ENCODE measurements at places on chromosomes 5 and 9.

GRCh38 chr9:114684036-114684435, 2.0 kb upstream of the TEX48 start:
- DNase-seq, result no peak

- no peak for DNase-seq
These were observed 169.8 kb upstream of the STK32A start for GRCh38 chr5:147065071-147065470.

GRCh38 chr5:54621709-54622108, 104.2 kb downstream of the SNX18 start:
- DNase-seq, result no peak

DNA sequence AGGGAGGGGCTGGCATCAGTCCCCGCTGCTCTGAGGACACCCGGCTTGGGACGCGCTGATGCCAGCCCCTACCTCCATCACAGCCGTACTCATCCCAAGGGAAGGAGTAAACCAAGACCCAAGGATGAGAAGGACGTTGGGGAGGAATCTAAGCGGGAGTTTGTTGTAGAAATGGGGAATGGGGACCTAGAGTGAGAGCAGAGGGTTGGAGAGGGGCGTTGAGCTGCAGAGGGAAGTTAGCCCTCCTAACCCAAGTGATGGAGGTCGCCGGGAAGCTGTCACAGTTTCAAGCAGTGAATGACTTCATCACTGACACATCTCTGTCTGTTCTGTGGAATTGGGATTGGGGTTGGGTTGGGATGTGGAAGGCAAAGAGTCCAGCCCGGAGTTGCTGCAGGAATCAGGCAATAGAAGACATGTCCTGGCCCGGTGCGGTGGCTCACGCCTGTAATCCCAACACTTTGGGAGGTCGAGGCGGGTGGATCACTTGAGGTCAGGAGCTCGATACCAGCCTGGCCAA, 759 bp upstream of the SUSD1 start:
- DNase-seq, result no peak

GRCh38 chr9:16640649-16641048, 229.8 kb downstream of the BNC2 start:
- DNase-seq, result no peak

DNA sequence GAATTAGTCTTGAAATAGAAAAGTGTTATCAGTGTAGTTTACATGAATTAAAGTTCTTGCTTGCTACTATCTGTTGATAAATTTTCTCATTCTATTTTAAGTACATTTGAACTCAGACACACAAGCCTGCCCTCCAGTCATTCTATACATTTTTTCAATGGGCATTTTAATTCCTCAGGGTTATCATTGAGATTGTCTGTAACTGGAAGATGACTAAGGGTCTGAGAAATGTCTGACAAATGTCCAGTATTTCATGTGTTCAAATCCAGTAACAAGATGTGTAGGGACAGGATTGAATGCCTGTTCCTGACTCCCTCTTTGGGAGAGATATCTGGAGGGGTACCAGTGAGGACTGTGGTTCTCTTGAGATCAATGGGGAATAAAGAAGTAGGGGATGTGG, 223.9 kb upstream of the ADAMTSL1 start:
- no peak for DNase-seq

DNA sequence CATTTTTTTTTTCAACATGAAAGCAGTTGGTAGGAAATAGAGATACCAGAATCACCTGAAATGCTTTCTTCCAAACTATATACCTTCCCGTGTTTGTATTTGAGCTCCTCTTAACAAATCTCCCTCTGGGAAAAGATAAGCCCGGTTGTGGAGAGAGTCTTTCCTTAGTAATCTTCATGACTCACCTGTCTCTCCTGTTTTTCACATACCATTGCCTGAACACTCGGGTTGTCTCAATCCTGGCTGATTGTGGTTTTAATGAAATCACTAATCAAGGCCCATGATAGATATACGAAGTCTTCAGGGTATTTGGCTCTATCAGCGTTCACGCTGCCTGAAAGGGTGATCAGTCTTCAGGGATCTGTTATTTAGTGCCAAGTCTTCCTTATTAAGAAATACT, 136.7 kb downstream of the MAN2A1 start:
- DNase-seq, result peak; percentile 49

DNA sequence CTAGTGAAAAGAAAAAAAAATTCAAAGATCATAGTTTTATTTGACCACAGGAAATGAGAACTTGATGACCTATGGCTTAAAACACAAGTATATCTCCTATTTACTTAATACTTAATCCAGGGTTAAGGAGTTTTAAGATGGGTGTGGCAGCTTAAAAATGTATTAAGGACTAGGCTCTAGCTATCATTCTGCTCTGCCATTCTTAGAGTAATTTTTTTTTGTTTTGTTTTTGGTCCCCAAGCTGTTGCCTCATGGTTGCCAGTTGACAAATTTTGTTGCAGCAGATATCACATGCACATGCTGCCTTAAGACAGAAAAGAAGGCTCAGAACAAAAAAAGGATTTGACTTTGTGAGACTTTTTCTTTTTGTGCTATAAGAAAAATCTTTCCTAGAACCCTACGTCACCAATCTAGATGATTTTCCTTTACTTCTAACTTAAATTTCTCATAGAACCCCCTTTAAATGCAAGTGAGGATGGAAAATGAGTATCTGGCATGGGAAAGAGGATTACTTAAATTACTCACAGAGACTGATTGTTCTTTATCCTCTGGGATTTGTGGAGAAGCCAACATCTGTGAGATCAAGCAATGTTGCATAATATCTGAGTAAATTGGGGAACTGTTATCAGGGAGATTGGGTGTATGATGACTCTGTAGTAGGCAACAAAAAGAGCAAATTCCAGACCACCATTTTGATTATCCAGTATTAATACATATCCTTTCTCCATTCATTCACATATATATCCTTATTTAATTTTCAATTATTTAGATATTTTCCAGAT, 364.7 kb upstream of the CD180 start:
- no peak for DNase-seq

DNA sequence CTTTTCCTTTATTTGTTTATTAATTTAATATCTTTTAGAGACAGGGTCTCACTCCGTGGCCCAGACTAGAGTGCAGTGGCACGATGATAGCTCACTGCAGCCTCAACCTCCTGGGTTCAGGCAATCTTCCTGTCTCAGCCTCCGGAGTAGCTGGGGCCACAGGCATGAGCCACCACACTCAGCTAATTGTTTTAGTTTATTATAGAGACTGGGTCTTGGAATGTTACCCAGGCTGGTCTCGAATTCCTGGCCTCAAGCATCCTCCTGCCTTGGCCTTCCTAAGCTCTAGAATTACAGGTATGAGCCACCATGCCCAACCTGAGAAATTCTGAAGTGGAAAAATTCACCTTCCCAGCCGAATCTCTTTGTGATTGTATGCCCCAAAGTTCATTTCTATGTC, 139.4 kb upstream of the SLC12A2 start:
- no peak for DNase-seq

GRCh38 chr9:17622141-17622540, 43.3 kb downstream of the SH3GL2 start:
- DNase-seq, result no peak

GRCh38 chr5:56432321-56432720, 199.2 kb upstream of the ANKRD55 start:
- DNase-seq, result no peak

DNA sequence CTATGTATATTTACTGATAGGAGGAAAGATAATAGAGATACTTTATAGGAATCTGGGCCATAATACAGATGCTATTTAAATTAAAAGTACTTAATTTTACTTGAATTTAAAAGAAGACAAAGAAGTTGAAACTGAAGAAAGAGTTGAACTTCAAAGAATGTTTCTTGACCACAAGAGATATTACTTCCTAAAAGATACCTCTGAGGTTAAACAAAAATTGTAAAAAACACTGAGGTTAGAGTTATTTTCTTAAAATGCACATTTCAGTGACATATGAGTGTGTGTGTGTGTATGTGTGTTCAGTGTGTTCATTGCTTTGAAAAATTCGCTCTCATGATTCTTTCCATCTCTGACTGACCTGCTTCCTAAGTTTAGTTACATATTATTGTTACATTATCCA, 3.5 kb upstream of the SEPTIN8 start:
- no peak for DNase-seq

- no peak for DNase-seq
These were observed 2.1 kb downstream of the CCNO start for GRCh38 chr5:55231029-55231918.

DNA sequence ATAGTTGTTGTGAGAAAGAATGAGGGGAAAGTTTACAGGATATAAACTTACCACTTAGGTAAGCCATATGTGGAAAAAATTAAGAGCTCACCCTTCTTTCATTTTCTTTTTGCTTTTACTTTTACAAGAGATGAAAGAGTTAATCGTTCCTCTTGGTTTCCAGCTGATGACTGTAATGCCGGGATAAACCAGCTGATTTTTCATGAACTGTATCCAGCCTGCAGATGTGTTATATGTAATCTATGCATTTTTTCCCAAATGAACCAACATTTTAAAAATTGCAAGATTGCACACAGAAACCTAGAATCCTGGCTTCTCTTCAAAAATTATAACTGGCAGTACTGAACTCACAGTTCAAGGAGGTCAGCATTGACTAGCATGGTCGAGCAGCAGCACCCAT, 185.9 kb downstream of the GRIA1 start:
- no peak for DNase-seq

DNA sequence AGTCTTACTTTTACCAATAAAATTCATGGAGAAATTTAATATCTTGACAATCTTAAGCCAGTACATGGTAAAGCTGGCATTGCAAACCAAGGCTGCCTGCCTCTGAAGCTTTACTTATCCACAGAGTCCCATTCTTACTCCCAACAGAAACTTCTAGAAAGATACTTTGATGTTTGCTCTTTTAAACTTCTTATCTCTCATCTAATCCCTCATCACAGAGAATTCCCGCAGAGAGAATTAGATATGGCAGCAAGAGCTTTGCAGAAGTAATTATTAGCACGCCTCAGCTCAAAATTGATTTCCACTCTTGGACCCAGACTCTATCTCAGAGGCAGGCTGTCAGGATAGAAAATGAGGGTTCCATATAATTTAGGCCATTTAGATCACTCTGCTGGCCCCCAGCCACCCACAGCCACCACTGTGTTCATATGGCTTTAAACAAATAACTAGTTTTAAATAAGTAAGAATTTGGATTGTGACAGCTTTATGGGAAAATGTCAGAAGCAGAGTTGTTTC, 37.9 kb upstream of the GAS1 start:
- DNase-seq, result no peak

DNA sequence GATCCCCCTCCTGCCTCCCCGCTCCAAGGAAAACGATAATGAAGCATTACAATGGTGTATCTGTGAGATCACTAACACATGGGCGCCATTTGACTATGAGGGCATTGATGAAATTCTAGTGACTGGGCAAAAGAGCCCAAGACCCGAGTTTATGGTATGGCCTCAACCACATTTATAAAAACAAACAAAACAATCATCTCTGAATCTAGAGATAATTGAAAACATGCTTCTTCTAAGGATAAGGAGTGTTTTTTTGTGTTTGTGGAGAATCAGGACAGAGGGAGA, 100.9 kb upstream of the SEMA6A start:
- DNase-seq, result no peak

DNA sequence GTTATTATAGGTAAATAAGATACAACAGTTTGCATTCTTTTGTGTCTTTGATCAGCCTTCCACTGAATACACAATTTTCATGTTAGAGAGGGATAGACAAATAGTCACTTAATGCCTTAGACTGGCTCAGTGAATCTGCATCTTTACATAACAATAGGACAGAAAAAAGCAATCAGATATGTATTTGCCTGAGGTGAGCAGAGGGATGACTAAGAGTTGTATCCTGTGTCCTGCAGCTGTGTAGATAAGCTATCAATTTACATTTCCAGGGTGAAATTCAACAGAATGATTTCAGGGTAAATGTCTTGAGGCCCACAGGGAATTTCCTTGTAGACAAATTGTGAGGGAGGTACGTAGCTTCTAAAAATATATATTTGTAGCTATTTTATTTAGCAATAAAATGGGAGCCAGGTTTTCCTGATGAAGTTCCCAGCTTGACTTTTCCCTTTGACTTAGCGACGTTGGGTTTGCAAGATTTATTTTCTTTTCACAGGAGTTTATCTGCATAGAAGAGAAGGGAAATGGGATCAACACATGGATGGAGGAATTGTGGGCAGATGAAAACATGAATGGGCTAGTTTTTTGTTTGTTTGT, 586.1 kb upstream of the CDH6 start:
- no peak for DNase-seq

DNA sequence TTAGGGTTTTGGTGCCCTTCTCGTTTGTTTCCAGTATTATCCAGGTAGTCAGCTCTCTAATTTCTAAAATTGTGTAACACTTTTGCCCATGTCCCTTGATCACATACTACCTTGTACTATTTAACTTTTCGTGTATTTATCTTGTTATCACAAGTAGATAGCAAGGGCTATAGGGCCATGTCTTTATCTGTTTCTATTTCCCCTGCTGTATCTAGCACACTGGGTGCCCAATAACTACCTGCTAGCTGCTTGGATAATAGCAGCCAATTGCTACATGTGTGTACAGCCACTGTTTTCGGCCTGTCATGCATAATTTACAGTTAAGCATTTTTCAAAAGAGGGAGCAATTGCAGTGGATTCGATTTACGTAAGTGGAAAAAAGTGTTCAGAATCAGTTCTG, 64.8 kb upstream of the TNFAIP8 start:
- no peak for DNase-seq

DNA sequence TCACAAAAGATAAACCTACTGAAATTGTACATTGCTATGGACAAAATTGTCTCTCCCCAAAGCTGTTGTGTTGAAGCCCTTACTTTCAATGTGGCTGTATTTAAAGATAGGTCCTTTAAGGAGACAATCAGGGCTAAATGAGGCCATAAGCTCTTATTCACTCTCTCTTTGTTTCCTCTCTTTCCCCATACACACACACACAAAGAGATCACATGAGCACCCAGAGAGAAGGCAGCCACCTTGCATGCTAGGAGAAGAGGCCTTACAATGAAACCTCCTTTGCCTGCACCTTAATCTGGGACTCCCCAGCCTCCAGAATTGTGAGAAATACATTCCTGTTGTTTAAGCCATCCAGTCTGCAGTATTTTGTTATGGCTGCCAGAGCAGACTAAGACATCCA, 1295.6 kb upstream of the CDH6 start:
- no peak for DNase-seq

DNA sequence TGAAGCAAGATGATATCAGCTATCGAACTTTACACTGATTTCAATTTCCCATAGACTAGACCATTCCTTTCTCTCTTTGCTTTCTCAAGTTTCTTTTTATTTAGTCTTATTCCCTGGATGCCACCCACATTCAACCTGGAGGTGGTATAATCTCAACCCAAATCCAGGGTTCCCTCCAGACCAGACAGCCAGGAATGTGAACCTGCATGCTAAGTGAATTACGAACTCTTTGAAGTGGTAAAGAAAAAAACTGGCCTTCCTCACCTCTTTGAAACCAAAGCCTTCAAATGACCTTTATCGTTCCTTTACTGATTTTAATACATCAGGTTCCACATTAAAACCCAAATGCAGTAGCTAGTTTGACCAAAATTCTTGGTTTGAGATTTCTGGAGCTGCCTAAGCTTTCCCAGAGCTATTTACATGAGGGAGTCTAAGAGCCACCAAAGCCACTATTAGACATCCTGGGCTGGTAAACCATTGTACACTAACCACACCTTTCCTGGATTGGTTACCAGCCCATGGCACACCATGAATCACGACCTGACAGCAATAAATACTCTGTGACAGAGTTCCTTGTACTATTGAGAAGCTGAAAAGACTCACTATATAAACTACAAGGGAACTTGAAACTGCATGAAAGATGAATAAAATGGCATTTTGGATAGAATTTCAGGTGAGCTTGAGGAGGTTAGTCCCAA, 323.7 kb downstream of the ADAMTS6 start:
- peak; percentile 66 for DNase-seq

Measured in RCC 7860 (cell line).